ENCODE measurements at places on chromosomes 3 and 15.

GRCh38 chr3:49411535-49411967 lies 225 bp downstream of the RHOA start:
- no peak for DNase-seq

GRCh38 chr15:49789436-49789835 lies 168.6 kb downstream of the DTWD1 start:
- no peak for DNase-seq

- DNase-seq = no peak
Observed at GRCh38 chr15:34493001-34493400, 55.4 kb upstream of the GOLGA8A start.

DNA sequence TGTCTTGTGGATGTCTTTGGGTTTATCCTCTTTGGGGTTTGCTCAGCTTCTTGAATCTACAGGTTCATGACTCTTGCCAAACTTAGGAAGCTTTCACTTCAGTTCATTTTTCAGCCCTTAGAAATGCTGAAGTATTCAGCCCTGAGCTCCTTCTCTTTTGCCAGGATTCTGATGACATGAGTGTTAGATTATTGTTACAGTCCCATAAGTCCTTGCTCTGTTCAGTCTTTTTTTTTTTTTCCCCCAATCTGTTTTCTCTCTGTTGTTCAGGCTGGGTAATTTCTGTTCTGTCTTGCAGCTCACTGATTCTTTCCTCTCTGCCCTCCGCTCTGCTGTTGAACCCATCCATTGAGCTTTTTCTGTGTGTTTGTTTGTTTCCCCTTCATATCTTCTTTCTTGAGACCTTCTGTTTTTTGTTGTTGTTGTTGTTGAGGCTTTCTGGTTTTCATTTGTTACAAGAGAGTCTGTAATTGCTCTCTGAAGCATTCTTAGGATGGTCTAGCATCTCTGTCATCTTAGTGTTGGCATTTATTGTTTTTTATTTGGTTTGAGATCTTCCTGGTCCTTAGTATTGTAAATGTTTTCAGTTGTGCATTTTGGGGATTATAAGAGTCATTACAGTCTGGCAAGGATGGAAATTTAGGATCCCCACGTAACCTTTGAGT lies 18.4 kb downstream of the LRCH3 start:
- no peak for DNase-seq

DNA sequence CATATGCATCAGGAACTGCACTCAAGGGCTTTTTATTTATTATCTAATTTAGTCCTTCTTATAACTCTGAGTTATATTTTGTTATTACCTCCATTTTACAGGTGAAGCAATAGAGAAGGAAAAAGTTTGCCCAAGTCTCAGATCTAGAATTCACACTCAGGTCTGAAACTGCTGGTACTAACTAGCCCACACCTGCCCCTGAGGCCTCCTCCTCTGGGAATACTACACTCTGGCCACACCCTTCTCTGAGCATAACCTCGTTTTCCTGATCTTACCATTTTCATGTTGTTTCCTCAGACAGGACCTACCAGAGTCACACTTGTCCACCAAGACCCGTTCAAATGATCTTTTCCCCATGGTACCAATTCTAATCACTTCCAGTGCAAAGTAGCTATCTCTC lies 94.1 kb upstream of the CHRM5 start:
- DNase-seq = no peak

GRCh38 chr3:139339219-139339906 lies 4.5 kb upstream of the MRPS22 start:
- DNase-seq = no peak

DNA sequence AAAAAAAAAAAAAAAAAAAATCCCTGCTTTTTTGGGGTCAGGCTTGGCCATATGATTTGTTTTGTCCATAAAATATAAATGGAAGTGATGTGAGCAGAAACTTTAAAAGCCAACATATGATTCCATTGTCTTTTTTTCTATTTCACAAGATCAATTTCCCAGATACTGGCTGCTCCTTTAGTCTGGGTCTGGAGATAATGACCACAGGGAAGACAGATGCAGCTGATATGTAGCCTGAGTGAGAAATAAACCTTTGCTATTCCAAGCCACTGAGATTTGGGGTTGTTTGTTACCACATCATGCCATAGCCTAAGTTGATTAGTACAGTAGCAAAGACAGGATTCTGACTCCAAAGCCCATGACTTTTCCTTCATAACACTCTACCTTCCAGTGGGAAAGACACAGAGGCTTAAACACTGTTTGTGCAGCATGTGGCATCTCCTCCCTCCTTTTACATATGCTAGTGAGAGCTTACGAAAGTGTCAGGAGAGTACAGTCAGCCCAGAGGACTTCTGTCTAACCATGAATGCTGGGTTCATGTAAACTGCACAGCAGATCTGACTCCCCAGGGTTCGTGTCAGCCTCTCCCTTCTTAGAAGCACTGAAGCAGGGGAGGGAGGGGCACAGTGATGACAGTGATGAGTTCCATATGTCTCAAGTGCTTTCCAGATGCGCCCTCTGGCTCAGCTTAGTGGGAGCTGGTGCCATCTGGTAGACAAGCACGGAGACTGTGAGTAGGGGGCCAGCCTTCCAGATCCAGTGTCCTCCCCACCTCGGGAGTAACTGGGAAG lies 36.7 kb upstream of the SLC7A14 start:
- no peak for DNase-seq

Measured in cerebellar nuclear complex (tissue), 1 donor.